ENCODE measurements at places on chromosomes 2 and 18. TPM values are rescaled to one million over a fixed set of nuclear protein-coding genes. Genes with fewer than 3 reads are reported as not detected.

Gene DSG3
- not detected for polyA plus RNA-seq

Gene MRPL30
- polyA plus RNA-seq, result 40.5 TPM

Gene CPS1
- polyA plus RNA-seq, result 2.0 TPM

Gene PID1
- polyA plus RNA-seq, result 25.7 TPM

Gene CENPA
- 7.0 TPM for polyA plus RNA-seq

Gene RNF152
- polyA plus RNA-seq, result 4.4 TPM

Gene DCC
- 0.03 TPM for polyA plus RNA-seq

Gene RSAD2
- 2.3 TPM for polyA plus RNA-seq

Gene OSBPL1A
- polyA plus RNA-seq, result 48.4 TPM

Gene CTIF
- 37.7 TPM for polyA plus RNA-seq

Gene SLC8A1
- polyA plus RNA-seq, result 7.6 TPM

Gene GALR1
- polyA plus RNA-seq, result 0.03 TPM

Gene CTAGE1
- polyA plus RNA-seq, result not detected

Gene KATNAL2
- polyA plus RNA-seq, result 5.5 TPM

Gene DYNAP
- 0.07 TPM for polyA plus RNA-seq

Gene METTL5
- 59.7 TPM for polyA plus RNA-seq

Gene LYPD1
- 5.6 TPM for polyA plus RNA-seq

Gene MARCHF4
- not detected for polyA plus RNA-seq

Gene GTF2A1L
- not detected for polyA plus RNA-seq

Gene NEURL3
- polyA plus RNA-seq, result not detected

Gene SCTR
- polyA plus RNA-seq, result 0.87 TPM

Gene NPPC
- 1.9 TPM for polyA plus RNA-seq

Gene SPP2
- polyA plus RNA-seq, result not detected

Gene AGXT
- not detected for polyA plus RNA-seq

Gene TCF23
- polyA plus RNA-seq, result 0.66 TPM

Gene FOXI3
- polyA plus RNA-seq, result not detected

Gene PLEK
- polyA plus RNA-seq, result 4.1 TPM

Gene TUBA4B
- polyA plus RNA-seq, result not detected

Gene PSMD14
- polyA plus RNA-seq, result 44.0 TPM

Gene NTSR2
- not detected for polyA plus RNA-seq

Gene ABCG8
- polyA plus RNA-seq, result 0.04 TPM

Gene LOXL3
- 6.9 TPM for polyA plus RNA-seq

Gene ANKRD53
- 1.2 TPM for polyA plus RNA-seq

Gene VWC2L
- not detected for polyA plus RNA-seq

Gene CYRIA
- 4.2 TPM for polyA plus RNA-seq

Gene NPHP1
- 4.5 TPM for polyA plus RNA-seq

Gene ARHGEF4
- polyA plus RNA-seq, result 7.2 TPM

Gene RANBP2
- polyA plus RNA-seq, result 39.2 TPM

Gene CPO
- 0.22 TPM for polyA plus RNA-seq

Gene TBC1D8
- 19.2 TPM for polyA plus RNA-seq

Gene MYO7B
- polyA plus RNA-seq, result 0.90 TPM

Gene DPP10
- 0.55 TPM for polyA plus RNA-seq

Gene LRATD1
- 8.4 TPM for polyA plus RNA-seq

Gene SERPINB13
- 0.08 TPM for polyA plus RNA-seq

Gene SPDYA
- polyA plus RNA-seq, result 0.94 TPM

Gene CSRNP3
- 10.5 TPM for polyA plus RNA-seq

Gene MOGAT1
- polyA plus RNA-seq, result not detected

Gene VAMP5
- 37.2 TPM for polyA plus RNA-seq

Gene SNORC
- polyA plus RNA-seq, result 0.75 TPM

Gene LCT
- polyA plus RNA-seq, result not detected

Gene C2orf68
- polyA plus RNA-seq, result 51.0 TPM

All from muscle of back (tissue), 13 donors.